Bronchial smooth muscle cell (primary cell): ENCODE measurements at places on chromosomes 7 and 10. TPM values are rescaled to one million over a fixed set of nuclear protein-coding genes. Genes with fewer than 3 reads are reported as not detected.

PDLIM1 gene
- total RNA-seq: 4.0 and 5.0 TPM in 2 replicates

BTBD16 gene
- 0.16 TPM in 1 of 2 replicates, not detected in the other for total RNA-seq

WEE2 gene
- total RNA-seq: 0.17 TPM in 1 of 2 replicates, not detected in the other

RET gene
- total RNA-seq: 0.17 and 0.32 TPM in 2 replicates

MYH16 gene
- not detected in 2 replicates for total RNA-seq

HTR7 gene
- total RNA-seq: 2.9 and 3.3 TPM in 2 replicates

STEAP1B gene
- total RNA-seq: 13.8 and 21.0 TPM in 2 replicates

NT5C3A gene
- total RNA-seq: 11.3 and 19.4 TPM in 2 replicates

EVX1 gene
- total RNA-seq: not detected in 2 replicates

CDK14 gene
- 24.3 and 51.5 TPM in 2 replicates for total RNA-seq

BNIP3 gene
- total RNA-seq: 31.5 and 41.1 TPM in 2 replicates

IFIT3 gene
- total RNA-seq: 19.0 and 19.7 TPM in 2 replicates

MYOF gene
- total RNA-seq: 108 and 184 TPM in 2 replicates

CHN2 gene
- total RNA-seq: 0.09 and 0.32 TPM in 2 replicates

FAM221A gene
- 0.60 and 0.95 TPM in 2 replicates for total RNA-seq

GPNMB gene
- total RNA-seq: 264 and 417 TPM in 2 replicates

TMEM225B gene
- total RNA-seq: 1.3 and 1.5 TPM in 2 replicates

STEAP1 gene
- total RNA-seq: 20.0 and 30.7 TPM in 2 replicates

ADK gene
- 12.5 and 25.4 TPM in 2 replicates for total RNA-seq

CCDC146 gene
- 2.1 and 2.8 TPM in 2 replicates for total RNA-seq

ZCWPW1 gene
- 2.1 and 2.7 TPM in 2 replicates for total RNA-seq

HOXA5 gene
- 10.3 and 26.0 TPM in 2 replicates for total RNA-seq

PKD1L1 gene
- under 0.01 TPM in 2 replicates for total RNA-seq

IDI2 gene
- 0.09 TPM in 1 of 2 replicates, not detected in the other for total RNA-seq

TBXAS1 gene
- 2.1 and 3.0 TPM in 2 replicates for total RNA-seq

TFAM gene
- 15.5 and 19.1 TPM in 2 replicates for total RNA-seq

TMEM196 gene
- total RNA-seq: not detected in 2 replicates

PON1 gene
- not detected in 2 replicates for total RNA-seq

CEP41 gene
- total RNA-seq: 5.8 and 6.0 TPM in 2 replicates

NANOS1 gene
- 0.09 and 0.32 TPM in 2 replicates for total RNA-seq

NEUROG3 gene
- not detected in 2 replicates for total RNA-seq

ADAM22 gene
- 0.47 and 1.4 TPM in 2 replicates for total RNA-seq

BMI1 gene
- 31.8 and 55.7 TPM in 2 replicates for total RNA-seq

AKR1C1 gene
- total RNA-seq: 149 and 282 TPM in 2 replicates

CPN1 gene
- not detected in 2 replicates for total RNA-seq

DGKB gene
- total RNA-seq: under 0.01 TPM in 1 of 2 replicates, not detected in the other

ABCB1 gene
- 3.8 and 24.0 TPM in 2 replicates for total RNA-seq

STEAP2 gene
- total RNA-seq: 22.1 and 32.4 TPM in 2 replicates

SPDYE2B gene
- total RNA-seq: not detected in 2 replicates

SAMD9L gene
- 11.0 and 16.2 TPM in 2 replicates for total RNA-seq

SLC18A3 gene
- total RNA-seq: not detected in 2 replicates

MYL10 gene
- total RNA-seq: not detected in 2 replicates

NUTM2E gene
- not detected in 2 replicates for total RNA-seq

TSPAN14 gene
- total RNA-seq: 7.4 and 12.5 TPM in 2 replicates

SLC39A12 gene
- total RNA-seq: 0.09 TPM in 1 of 2 replicates, not detected in the other

KCP gene
- total RNA-seq: 0.32 and 0.34 TPM in 2 replicates

PDGFA gene
- 2.8 and 5.0 TPM in 2 replicates for total RNA-seq

GAD2 gene
- total RNA-seq: not detected in 2 replicates

CYP2C19 gene
- not detected in 2 replicates for total RNA-seq

SLC16A9 gene
- total RNA-seq: 0.26 and 0.32 TPM in 2 replicates
